ENCODE measurements at places on chromosomes 13 and 19. TPM values are rescaled to one million over a fixed set of nuclear protein-coding genes. Genes with fewer than 3 reads are reported as not detected.

The TYROBP gene
- 16.9 TPM for total RNA-seq

The ZNF615 gene
- total RNA-seq, result 11.8 TPM

The TRPC4 gene
- total RNA-seq, result 1.1 TPM

The KRTDAP gene
- not detected for total RNA-seq

The CLEC17A gene
- not detected for total RNA-seq

The WDR88 gene
- total RNA-seq, result not detected

The GRK1 gene
- total RNA-seq, result 0.48 TPM

The RNF113B gene
- total RNA-seq, result not detected

The ZNF737 gene
- total RNA-seq, result 3.3 TPM

The LRRC4B gene
- 0.81 TPM for total RNA-seq

The PLPPR3 gene
- total RNA-seq, result not detected

The ZNF568 gene
- total RNA-seq, result 7.1 TPM

The SYDE1 gene
- total RNA-seq, result 16.4 TPM

The MYO1F gene
- total RNA-seq, result 9.0 TPM

The REEP6 gene
- 3.3 TPM for total RNA-seq

The STXBP2 gene
- total RNA-seq, result 4.0 TPM

The C19orf12 gene
- total RNA-seq, result 38.0 TPM

The ACOD1 gene
- not detected for total RNA-seq

The DMKN gene
- total RNA-seq, result 4.2 TPM

The KLK14 gene
- 0.32 TPM for total RNA-seq

The PLEKHG2 gene
- total RNA-seq, result 25.1 TPM

The ZNF607 gene
- 4.9 TPM for total RNA-seq

The LILRA1 gene
- total RNA-seq, result 0.51 TPM

The AKAP11 gene
- total RNA-seq, result 30.6 TPM

The SHISA2 gene
- total RNA-seq, result 0.89 TPM

The LINGO3 gene
- not detected for total RNA-seq

The ZIM2 gene
- total RNA-seq, result not detected

The THSD1 gene
- 6.8 TPM for total RNA-seq

The UPK1A gene
- total RNA-seq, result not detected

The CERS4 gene
- total RNA-seq, result 24.1 TPM

The PROZ gene
- total RNA-seq, result not detected

The FREM2 gene
- total RNA-seq, result 0.22 TPM

The ZNF486 gene
- total RNA-seq, result 1.2 TPM

The MADCAM1 gene
- total RNA-seq, result 0.40 TPM
